ENCODE measurements at places on chromosomes 7 and 10. TPM values are rescaled to one million over a fixed set of nuclear protein-coding genes. Genes with fewer than 3 reads are reported as not detected.

NCF1 gene
- total RNA-seq: 3.1 TPM

PHKG1 gene
- 1.7 TPM for total RNA-seq

OR2A2 gene
- not detected for total RNA-seq

SYCE1 gene
- total RNA-seq: 0.21 TPM

- H3K27me3 ChIP-seq: peaks cover 2% of the 10 kb centered on the region
- no peaks in the 10 kb centered on the region for H3K4me1 ChIP-seq
- no peaks in the 10 kb centered on the region for H3K36me3 ChIP-seq
- H3K27ac ChIP-seq: no peak overlapping the region
- no peak for DNase-seq
- no peak overlapping the region for H3K4me3 ChIP-seq
Measured at GRCh38 chr10:17833656-17834055, 24.5 kb downstream of the MRC1 start.

DNA sequence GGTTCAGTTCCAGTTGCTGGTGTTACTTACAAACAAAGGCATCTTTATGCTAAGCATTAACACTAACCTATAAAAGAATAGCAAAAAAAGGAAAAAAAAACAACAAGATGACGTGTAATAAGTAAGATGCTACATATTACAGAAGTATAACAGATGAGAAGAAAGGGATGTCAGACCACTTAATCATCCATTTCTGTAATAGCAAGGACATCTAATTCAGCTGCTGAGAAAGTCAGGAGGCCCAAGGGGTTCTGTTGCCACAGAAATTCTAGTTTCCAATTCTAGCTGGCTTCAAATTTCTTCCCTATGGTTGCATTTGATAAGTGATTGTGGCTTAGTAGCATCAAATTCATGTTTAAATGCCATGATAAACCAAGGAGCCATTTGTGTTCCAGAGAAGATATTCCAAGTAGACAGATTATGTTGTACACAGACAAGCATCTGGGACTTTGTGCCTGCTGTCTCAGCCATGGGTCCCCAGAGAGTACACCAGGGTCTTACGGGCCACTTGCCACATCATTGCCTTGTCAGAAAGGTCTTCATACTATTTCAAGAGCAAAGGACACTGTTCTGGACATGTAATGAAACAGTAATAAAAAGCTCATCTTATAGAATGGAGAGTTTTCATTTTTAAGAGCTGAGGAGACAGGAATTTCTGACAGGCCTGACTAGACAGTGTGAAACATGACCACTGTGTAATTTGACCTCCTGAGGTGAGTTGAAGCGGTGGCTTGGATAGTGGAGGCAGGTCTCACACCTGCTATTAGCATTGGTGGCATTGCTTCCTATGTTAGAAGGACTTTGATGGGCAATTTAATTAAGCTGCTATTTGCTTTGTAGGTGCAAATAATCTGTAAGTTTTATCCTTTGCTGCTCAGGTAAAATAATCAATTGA is 4.2 kb upstream of the ASB4 start:
- H3K27ac ChIP-seq: no peak overlapping the region
- DNase-seq: no peak
- H3K4me3 ChIP-seq: no peak overlapping the region
- H3K36me3 ChIP-seq: no peaks in the 10 kb centered on the region
- H3K4me1 ChIP-seq: no peaks in the 10 kb centered on the region
- H3K27me3 ChIP-seq: peaks cover 13% of the 10 kb centered on the region

- peak within 1 kb of the TSS; percentile 52 for H3K4me3 ChIP-seq
- no peaks in the 10 kb centered on the region for H3K36me3 ChIP-seq
- peak; percentile 36 for DNase-seq
- peaks cover 14% of the 10 kb centered on the region for H3K4me1 ChIP-seq
Measured at GRCh38 chr10:60944058-60944909, at the start of gene RHOBTB1. TSS of gene RHOBTB1 (minus strand) at chr10:60944185. CDS start at chr10:60911542, 32,643 bp downstream.

DNA sequence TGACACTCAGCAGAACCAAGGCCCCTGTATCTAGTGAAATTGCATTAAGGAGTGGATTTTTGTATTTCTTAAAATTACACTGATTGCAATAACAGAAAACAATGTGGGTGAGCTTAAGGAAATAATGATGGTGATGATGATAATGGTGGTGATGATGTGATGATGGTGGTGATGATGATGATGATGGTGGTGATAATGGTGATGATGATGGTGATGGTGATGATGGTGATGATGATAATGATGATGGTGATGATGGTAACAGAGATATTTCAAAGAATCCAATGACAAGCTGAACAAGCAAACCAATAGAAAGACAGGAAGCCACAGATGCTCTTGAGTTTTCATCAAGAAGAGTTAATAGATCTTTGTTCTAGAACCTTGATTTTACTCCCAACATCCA is 630.7 kb upstream of the AUTS2 start:
- no peak overlapping the region for H3K27ac ChIP-seq
- no peaks in the 10 kb centered on the region for H3K36me3 ChIP-seq
- no peak overlapping the region for H3K4me3 ChIP-seq
- no peaks in the 10 kb centered on the region for H3K27me3 ChIP-seq
- H3K4me1 ChIP-seq: no peaks in the 10 kb centered on the region

- no peaks in the 10 kb centered on the region for H3K4me1 ChIP-seq
- no peak overlapping the region for H3K27ac ChIP-seq
- H3K27me3 ChIP-seq: no peaks in the 10 kb centered on the region
- no peak overlapping the region for H3K4me3 ChIP-seq
Measured at GRCh38 chr7:39310699-39311098, 255.5 kb upstream of the YAE1 start.

DNA sequence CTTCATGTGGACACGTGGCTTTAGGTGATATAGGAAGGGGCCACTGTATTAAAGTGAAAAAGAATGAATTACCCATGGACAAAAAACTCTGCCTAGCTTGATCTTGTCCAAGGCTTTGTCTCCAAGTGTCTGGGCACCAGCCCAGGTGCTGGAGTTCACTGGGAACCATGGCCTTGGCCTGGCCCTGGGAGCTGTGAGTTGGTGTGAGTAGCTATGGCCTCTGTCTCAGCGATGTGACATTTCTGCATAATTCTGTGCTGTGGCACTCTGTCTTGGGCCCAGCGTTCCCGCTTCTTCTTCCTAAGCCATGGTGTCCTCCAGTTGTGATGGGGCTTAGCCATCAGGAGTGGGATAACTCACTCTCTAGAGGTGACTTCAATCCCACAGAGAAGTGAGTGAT is 119.0 kb upstream of the PPP2R2D start:
- no peak overlapping the region for H3K4me3 ChIP-seq
- H3K27me3 ChIP-seq: no peaks in the 10 kb centered on the region
- H3K27ac ChIP-seq: no peak overlapping the region
- H3K36me3 ChIP-seq: no peaks in the 10 kb centered on the region
- DNase-seq: no peak
- no peaks in the 10 kb centered on the region for H3K4me1 ChIP-seq

DNA sequence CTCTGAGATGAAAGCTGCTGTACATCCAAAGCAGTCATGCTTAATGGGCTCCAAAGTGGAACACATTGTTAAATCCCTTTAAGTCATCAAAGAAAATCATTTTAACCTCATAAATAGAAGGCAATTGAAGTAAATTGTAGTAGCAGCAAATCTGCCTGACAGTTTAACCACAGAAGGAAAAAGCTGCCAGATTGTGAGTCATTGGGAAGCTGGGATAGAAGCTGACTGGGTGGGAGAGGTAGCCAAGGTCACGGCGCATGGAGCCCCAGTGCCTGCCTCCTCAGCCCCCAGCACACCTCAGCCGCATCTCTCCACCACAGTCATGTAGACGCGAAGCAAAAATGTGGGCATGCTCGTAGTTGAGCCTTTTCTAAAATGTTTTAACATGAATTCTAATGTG is 44.0 kb downstream of the TARP start:
- H3K4me3 ChIP-seq: no peak overlapping the region
- peaks cover 65% of the 10 kb centered on the region for H3K36me3 ChIP-seq
- H3K27me3 ChIP-seq: no peaks in the 10 kb centered on the region
- DNase-seq: no peak
- peak overlapping the region; percentile 46 for H3K27ac ChIP-seq

GRCh38 chr7:136870866-136871487 is 2.5 kb downstream of the CHRM2 start:
- H3K27ac ChIP-seq: no peak overlapping the region
- H3K27me3 ChIP-seq: peaks cover 34% of the 10 kb centered on the region
- no peaks in the 10 kb centered on the region for H3K4me1 ChIP-seq
- peaks cover 2% of the 10 kb centered on the region for H3K36me3 ChIP-seq

- peaks cover 2% of the 10 kb centered on the region for H3K27me3 ChIP-seq
- H3K4me1 ChIP-seq: no peaks in the 10 kb centered on the region
- DNase-seq: no peak
- no peak overlapping the region for H3K4me3 ChIP-seq
- H3K27ac ChIP-seq: no peak overlapping the region
Measured at GRCh38 chr10:86128360-86128759, 238.2 kb downstream of the GRID1 start.

- H3K4me1 ChIP-seq: peaks cover 28% of the 10 kb centered on the region
- peaks cover 30% of the 10 kb centered on the region for H3K27me3 ChIP-seq
- no peaks in the 10 kb centered on the region for H3K36me3 ChIP-seq
- no peak for DNase-seq
- H3K4me3 ChIP-seq: peak overlapping the region; percentile 1
Measured at GRCh38 chr7:151088856-151089699, 2.8 kb downstream of the AGAP3 start.

DNA sequence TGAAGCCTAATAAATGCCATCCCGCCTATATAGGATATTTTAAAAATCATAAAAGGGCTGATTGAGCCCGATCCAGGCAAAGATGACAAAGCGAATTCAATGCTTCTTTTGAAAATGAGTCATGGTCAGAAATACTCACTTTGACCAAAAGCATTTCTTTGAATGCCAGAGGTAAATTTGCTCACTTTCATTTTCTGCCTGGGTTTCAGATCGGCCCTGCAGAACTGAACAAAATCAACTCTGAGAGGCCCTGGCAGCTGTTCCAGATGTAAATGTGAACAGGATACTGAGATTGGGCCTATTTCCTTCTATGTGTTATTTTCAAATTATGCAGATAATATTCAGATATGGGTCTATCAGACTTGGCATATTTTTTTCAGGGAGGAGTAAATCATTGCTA is 114.8 kb upstream of the ARID5B start:
- no peak for DNase-seq
- H3K27ac ChIP-seq: no peak overlapping the region
- no peaks in the 10 kb centered on the region for H3K27me3 ChIP-seq

DNA sequence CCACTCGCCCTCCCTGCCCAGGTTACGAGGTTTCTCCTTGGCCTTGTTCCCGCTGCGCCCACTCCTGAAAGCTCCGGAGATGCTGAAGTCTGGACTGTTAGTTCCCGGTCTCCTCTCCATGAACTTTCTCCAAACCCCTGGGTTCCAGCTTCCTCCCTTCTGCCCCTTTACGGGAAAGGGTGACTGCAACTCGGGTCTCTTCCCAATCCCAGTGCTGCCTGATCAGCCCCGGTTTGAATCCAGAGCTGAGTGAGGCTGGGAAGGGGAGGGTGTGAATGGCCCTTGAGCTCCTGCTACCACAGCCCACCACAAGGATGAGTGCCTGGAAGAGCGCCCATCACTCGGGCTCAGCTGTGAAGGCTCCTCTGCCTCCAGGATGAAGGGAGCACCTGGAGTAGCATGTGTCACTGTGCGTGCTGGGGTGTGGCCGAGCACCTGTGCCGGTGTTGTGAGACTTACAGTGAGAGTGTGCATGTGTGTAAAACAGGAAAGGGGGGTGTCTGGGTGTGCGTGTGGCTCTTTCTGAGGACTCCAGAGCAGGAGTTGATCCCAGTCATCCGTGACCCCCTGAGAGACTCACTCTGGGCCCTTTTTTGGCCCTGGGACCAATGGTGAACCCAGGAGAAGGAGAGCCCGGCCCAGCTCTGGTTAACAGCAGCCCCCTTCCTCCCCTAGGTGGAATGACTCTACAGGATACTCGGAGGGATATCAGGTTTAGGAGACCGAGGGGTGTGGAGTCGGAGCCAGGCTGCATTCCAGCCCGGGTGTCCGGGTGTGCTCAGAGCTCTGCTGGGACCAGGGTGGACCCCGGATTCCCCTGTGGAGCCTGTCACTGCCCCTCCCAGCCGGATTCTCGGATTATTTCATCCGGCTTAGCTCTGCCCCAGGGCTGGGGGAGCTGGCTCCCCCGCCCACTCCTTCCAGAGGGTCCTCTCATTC is 1.1 kb upstream of the ZNF467 start:
- H3K27ac ChIP-seq: no peak overlapping the region
- H3K4me1 ChIP-seq: peaks cover 1% of the 10 kb centered on the region
- H3K27me3 ChIP-seq: peaks cover 23% of the 10 kb centered on the region

DNA sequence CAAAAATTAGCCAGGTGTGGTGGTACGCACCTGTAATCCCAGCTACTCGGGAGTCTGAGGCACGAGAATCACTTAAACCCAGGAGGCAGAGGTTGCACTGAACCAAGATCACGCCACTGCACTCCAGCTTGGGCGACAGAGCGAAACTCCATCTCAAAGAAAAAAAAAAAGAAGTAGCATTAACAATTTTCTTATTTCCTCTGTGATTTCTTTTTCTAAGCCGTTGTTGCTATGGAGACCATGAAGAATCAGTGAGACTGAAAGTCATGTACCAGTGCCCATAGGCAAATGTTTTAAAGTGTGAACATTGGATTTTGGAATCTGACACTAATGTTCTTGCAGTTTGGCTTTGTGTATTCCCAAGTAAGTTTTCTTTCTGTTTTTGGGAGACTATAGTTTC is 18.4 kb upstream of the MAP3K8 start:
- H3K4me1 ChIP-seq: peaks cover 49% of the 10 kb centered on the region
- no peak overlapping the region for H3K4me3 ChIP-seq
- no peaks in the 10 kb centered on the region for H3K27me3 ChIP-seq
- no peaks in the 10 kb centered on the region for H3K36me3 ChIP-seq

DNA sequence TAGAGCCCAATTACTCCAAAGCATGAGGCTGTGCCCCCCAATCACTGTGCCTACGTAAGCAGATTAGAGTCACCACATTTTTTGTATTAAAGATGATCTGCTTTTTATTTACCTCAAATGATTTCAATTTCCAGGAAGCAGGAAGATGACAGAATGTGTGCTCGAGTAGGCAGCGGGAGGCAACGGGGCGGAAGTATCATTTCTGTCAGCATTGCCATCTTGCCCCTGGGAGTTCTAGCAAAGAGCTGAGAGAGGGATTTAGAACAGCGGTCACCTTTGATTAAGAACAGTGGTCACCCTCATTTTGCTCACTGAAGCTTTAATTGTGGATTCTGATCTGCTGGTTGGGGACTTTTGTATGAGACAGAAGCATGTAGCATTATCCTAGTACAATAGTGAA is 117.1 kb upstream of the FAM13C start:
- no peaks in the 10 kb centered on the region for H3K27me3 ChIP-seq
- DNase-seq: no peak
- no peaks in the 10 kb centered on the region for H3K36me3 ChIP-seq
- H3K27ac ChIP-seq: no peak overlapping the region

GRCh38 chr7:149156898-149157297 is 9.6 kb downstream of the ZNF398 start:
- peaks cover 36% of the 10 kb centered on the region for H3K36me3 ChIP-seq
- no peak overlapping the region for H3K27ac ChIP-seq
- H3K4me1 ChIP-seq: peaks cover 10% of the 10 kb centered on the region
- no peak overlapping the region for H3K4me3 ChIP-seq
- DNase-seq: no peak

Measured in activated CD8-positive, alpha-beta T cell treated with anti-CD3 and anti-CD28 coated beads, Interleukin-2, amount 10 ng/mL, durations not matched to agents 7 days and 5 days (primary cell).